Lung microvascular endothelial cell (primary cell): ENCODE measurements at places on chromosomes 5 and 9. TPM values are rescaled to one million over a fixed set of nuclear protein-coding genes. Genes with fewer than 3 reads are reported as not detected.

DNA sequence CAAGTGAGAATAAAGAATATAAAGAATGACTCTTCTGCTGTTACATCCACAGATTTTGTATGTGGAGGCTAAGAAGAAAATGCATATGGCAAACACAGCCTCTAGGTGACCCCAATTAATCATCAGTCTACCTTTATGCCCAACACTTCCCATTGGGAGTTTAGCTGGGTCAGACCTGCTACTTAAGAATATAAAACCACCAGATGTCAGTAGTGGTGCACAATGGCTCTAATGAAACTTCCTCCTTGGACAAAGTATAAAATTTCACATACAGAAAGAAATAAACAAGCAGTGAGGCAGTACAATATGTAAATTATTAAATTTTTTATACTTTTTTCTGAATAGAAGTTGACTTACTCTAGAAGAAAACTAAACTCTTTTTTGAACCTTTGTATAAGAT, 539.9 kb downstream of the BRINP1 start:
- no peak for DNase-seq

DNA sequence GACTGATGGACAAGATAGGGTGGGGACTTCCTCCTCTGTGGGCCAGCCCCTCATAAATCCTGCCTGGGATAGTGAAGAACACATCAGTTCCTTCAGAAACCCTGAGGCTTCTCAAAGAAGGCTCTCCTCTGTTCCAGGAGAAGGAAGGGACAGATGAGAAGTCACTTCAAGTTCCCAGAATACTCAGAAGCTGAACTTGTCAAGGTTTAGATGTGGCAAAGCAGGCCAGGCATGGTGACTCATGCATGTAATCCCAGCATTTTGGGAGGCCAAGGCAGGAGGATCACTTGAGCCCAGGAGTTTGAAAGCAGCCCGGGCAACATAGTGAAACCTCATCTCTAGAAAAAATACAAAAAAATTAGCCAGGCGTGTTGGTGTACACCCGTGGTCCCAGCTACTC, 38.5 kb downstream of the STOM start:
- no peak for DNase-seq

GRCh38 chr5:42894057-42894456, 82.4 kb upstream of the SELENOP start:
- DNase-seq: no peak

Gene UBTD2
- 14.7 and 15.5 TPM in 2 replicates for total RNA-seq

DNA sequence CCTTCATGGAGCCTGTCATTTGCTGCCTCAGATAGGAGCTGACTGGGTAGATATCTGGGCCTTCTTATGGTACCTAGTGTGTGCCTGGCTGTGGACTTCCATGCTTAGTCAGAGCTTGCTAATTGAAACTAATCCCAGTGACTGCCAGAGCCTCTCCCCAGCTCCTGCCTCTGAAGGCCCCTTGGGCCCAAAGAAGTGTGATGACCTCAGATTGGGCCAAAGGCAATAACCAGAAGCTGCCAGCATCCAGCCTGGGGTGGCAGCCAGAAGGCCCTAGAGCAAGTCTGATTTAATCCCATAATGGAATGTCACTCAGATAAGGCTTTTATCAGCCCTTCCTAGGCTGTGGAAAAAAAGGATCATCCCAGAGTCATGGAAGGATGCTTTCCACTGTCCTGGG, 17.1 kb upstream of the CDC23 start:
- no peak for DNase-seq

DNA sequence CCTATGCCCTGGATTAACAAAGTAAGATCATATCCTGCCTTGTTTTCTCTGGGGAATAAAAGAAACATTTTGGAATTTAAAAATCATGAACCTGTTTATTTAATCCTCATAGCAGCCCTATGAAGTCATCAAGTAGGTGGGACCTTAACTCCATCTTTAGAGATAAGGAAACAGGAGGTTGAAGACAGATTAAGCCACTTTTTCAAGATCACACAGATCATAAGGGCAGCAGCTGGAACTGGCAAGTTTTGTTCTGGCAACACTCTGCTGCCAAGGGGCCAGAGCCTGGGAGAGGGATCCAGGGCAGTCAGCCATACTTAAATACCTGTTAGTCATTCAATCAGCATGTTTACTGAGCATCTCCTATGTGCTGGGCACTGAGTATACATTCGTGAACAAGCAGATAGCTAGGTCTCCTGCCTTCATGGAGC, 63.7 kb downstream of the SLC1A1 start:
- no peak for DNase-seq

Gene LCN1
- total RNA-seq: not detected in 2 replicates

- no peak for DNase-seq
Observed at GRCh38 chr9:122791872-122792669, 3.3 kb downstream of the OR5C1 start.

DNA sequence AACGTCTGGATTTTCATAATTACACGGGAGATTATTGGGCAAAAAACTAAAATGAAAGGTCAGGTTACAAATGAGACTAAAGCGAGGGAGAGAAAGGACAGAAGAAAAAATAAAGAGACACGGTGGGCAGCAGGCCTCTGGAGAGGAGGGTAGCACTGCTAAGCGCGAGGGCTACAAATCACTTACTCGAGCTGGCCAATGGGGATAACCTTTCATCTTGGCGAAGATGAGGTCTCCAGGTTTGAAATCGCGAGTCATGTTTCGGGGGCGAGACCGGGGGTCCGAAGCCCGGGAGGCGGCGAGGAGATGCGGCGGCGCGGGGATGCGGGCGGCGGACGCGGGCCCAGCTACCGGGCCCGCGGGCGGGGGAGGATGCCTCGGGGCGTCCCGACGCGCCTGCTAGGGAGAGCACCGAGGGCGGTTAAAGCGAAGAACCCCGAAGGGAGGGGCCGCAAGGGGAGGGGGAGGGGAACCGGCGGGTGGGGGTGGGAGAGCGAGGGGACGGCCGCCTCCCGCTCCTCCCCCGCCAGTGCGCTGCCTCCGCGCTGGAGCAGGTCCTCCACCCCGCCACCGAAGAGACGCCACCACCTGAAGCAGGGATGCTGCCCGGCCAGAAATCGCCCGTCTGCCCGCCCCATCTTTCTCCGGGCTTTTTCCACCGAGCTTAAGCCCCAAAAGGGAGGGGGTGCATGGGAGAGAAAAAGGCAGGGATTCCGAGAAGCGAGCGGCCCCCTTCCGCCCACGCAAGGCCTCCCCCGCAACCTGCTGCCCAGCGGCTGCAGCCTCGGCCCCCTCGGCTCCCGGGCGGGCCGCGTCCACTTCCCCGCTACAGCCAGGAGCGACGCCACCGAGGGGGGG, 610 bp downstream of the PSIP1 start:
- DNase-seq: peak; percentile 29

DNA sequence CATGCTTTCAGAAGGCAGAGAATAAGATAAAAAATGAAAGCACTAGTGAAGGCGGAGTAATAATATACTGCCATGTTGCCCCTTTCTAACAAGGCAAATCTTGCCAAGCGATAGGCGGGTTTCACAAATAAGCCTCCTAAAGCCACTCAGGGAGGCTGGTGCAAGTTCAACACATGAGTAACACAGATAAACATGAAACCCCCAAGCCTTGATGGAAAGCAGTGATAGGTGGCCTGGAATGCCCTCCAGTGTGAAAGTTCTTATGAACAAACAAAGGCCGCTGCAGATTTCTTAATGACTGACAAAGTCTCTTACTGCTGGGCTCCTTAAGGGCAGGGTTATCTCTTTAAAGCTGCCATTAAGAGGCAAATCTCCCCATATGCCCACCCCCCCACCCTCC, 154.7 kb downstream of the ZDHHC21 start:
- DNase-seq: no peak

GRCh38 chr5:124353016-124353415, 393.4 kb downstream of the ZNF608 start:
- DNase-seq: no peak

GRCh38 chr9:21558615-21559401, 76.7 kb upstream of the IFNE start:
- peak; percentile 57 for DNase-seq

DNA sequence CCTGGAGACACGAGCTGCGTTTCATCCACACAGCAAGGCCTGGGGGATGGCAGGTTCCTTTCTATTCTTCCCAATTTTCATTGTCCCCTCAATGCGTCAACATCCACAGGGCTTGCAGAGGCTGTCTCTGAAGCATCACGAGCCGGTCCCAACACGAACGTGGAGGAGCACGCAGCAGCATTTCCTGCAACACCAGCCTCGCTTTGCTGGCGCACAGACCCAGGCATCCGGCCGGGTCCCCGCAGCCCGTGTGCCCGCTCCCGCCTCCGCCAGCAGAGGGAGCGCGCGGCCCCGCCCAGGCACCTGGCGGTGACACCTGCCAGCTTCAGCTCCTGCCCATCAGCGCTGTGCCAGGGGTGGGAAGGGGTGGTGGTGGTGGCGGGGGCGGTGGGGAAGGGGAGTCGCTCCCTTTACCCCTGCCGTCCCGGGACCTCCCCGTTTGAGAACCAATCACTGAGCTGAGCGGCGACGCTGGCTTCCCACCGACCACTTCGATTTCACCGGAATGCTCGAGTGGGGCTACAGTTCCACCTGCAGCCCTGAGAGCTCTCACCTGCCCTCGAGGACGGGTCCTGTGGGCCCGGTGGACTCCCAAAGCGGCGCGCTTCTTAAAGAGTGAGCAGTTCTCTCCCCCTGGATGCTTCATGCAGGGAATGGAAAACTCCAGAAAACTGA, 464.5 kb downstream of the ICE1 start:
- DNase-seq: no peak

DNA sequence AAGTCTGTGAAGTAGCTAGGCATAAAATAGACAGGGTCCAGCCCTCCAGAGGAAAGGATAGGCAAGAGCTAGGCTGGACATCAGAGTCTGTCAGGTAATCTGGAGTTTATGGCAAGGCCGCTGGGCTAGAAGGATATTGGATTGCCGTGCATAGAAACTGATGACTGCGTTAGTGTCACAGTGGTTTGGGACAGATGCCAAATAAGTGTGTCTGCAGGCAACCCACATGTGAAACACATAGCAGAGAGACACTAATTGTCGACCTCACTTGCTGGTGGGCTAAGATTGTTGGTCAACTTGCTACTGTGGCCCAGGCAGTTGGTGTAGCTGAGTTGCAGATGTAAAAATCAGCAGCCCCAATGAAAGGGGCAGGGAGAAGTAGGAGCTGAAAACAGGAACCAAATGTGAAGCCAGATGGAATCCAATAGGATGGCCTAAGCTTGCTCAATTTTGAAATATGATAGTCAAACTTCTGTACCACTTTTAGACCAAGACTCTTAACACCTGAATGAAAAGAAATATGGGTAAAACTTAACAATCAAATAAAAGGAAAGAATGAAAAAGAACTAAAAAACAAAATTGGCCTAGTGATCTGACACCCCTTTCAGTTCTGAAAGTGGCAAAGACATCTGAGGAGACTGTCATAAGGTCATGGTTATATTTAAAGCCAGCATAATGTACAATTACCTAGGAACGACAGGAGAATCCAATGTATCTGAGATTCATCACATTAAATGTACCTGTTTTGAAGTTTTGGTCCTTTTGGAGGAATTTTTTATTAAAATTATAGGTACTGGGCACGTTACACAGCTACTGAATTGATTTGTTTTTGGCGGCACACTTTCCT, 243.3 kb upstream of the ACTBL2 start:
- DNase-seq: no peak

GRCh38 chr5:135823881-135824280, 10.6 kb upstream of the SLC25A48 start:
- DNase-seq: no peak

DNA sequence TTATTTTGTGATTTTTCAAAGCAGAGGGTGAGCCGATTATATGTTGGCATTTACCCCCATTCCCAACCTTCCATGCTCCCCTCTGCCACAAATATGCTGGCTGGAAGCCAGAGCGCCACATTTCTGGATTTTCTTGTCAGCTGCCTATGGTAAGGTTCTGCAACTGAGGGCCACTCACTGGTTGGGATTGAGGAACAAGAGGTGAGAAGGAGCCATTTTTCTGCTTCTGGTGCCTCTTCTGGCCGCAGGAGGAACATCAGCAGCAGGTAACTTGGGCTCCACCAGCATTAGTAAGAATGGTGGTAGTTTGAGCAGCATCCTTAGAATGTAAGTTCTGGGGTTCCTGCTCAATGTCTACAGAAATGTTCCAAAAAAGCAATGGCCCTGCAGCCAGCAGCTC, 159.5 kb upstream of the MAST4 start:
- no peak for DNase-seq

GRCh38 chr5:86688406-86688805, 70.7 kb downstream of the COX7C start:
- DNase-seq: no peak
